ENCODE measurements at places on chromosomes 7 and 10. TPM values are rescaled to one million over a fixed set of nuclear protein-coding genes. Genes with fewer than 3 reads are reported as not detected.

The LIPF gene
- polyA plus RNA-seq: not detected

DNA sequence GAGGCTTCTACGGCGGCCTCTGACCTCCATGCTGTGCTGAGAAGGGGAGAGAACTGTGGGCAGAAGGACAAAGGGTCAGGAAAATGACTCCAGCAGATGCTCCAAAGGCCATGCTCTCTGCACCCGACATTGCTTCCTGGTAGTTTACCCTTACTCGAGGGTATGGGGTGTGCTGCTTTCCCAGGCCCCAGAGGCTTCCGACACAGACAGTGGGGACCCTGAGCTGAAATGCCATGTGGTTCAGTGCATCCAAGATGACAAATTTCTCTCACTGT, 130.9 kb downstream of the PTPN20 start:
- no peaks in the 10 kb centered on the region for H3K4me1 ChIP-seq
- no peaks in the 10 kb centered on the region for H3K27me3 ChIP-seq
- H3K4me3 ChIP-seq: no peak overlapping the region
- no peaks in the 10 kb centered on the region for H3K36me3 ChIP-seq
- no peak for DNase-seq

The GIMAP2 gene
- polyA plus RNA-seq: 21.3 TPM

GRCh38 chr10:101330631-101331225, 23.2 kb upstream of the BTRC start:
- H3K4me1 ChIP-seq: no peaks in the 10 kb centered on the region
- H3K27me3 ChIP-seq: peaks cover 14% of the 10 kb centered on the region
- H3K27ac ChIP-seq: no peak overlapping the region
- no peaks in the 10 kb centered on the region for H3K36me3 ChIP-seq
- DNase-seq: no peak

All from endothelial cell of umbilical vein (primary cell).